ENCODE measurements at places on chromosomes 16 and 17. TPM values are rescaled to one million over a fixed set of nuclear protein-coding genes. Genes with fewer than 3 reads are reported as not detected.

The ARL6IP1 gene
- 287 TPM for total RNA-seq

The RNF40 gene
- 74.6 TPM for total RNA-seq

The ADAP2 gene
- total RNA-seq, result 0.33 TPM

The NUDT21 gene
- 64.6 TPM for total RNA-seq

The GRIN2A gene
- 0.67 TPM for total RNA-seq

The C17orf50 gene
- not detected for total RNA-seq

The RSKR gene
- total RNA-seq, result 1.5 TPM

The SDR42E1 gene
- 3.7 TPM for total RNA-seq
